ENCODE measurements at places on chromosomes 11 and 22. TPM values are rescaled to one million over a fixed set of nuclear protein-coding genes. Genes with fewer than 3 reads are reported as not detected.

DNA sequence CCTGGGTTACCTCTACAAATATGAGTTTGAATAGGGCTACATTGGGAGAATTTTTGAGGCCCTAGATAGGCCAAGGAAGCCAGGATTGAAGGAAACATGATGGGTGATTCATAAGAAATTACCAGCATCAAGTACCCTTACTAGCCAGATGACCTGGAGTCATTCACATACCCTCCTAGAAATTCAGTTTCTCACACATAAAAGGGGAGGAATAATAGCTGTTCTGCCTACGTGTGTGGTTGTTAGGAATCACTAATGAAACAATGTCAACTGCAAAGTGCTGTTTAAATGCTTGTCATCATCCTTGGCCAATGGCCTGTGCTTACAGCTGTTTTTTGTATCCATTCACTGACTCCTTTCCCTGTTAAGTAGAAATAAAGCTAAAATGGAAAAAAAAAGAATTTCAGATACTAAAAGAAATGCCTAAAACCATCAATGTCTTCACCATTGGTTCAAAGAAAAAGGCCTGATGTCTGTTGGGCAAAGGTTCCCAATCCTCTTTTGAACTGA lies 114.4 kb downstream of the NCAM1 start:
- no peak for DNase-seq

DNA sequence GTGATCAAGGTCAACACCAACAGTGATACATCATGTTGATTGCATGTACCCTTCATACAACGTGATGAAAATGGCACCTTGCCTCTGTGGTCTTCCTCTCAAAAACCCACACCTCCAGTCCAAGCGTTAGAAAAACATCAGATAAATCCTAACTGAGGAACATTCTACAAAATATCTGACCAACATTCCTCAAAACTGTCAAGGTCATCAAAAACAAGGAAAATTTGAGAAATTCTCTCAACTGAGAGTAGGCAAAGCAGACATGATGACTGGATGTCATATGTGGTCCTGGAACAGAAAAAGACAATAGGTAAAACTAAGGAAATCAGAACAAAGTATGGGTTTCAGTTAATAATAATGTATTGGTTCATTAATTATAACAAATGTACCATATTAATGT lies 64.0 kb upstream of the POU2AF1 start:
- DNase-seq = no peak

The BUD13 gene
- 9.3 TPM for total RNA-seq

- DNase-seq = no peak
Measured at GRCh38 chr11:27635567-27636037, 64.7 kb downstream of the BDNF start.

GRCh38 chr11:130269326-130269943 lies 45.3 kb downstream of the ZBTB44 start:
- no peak for DNase-seq

GRCh38 chr11:9861860-9862725 lies 198.2 kb downstream of the SWAP70 start:
- peak; percentile 51 for DNase-seq

The PGR gene
- total RNA-seq = 0.18 TPM

DNA sequence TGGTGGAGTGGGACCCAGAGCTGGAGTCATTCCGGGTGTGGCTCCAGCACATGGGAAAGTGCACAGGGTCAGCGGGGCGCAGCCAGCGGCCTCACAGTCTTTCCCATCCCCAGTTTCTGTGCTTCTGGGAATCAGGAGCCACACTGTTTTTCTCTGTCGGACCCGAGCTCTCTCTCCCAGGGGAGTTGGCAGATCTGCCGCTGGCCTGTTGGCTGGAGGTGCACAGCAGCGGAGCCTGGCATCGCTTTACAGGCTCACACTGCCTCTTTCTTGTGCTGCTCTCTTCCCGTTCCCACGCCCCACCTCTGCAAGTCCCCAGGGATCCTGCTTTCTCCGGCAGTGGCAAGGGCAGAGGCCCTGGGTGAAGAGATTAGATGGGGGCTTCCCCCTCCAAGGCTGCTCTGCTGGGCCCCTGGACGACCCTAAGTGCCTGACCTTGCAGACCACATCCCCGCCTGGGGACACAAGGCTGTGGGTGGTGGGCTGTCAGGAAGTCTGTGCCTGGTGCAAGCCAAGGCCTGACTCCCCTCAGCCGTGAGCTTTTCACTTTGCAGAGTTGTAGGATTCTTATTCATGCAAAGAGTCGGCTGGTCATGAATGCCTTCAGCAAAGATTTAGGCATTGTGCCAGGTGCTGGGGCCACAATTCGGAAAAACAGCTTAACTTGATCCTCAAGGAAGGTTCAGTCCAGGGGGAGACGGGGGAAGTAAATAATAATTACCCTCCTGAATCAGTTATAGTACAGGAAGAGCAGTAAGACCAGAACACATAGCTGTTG lies 116.3 kb downstream of the TIMP3 start:
- DNase-seq = no peak

DNA sequence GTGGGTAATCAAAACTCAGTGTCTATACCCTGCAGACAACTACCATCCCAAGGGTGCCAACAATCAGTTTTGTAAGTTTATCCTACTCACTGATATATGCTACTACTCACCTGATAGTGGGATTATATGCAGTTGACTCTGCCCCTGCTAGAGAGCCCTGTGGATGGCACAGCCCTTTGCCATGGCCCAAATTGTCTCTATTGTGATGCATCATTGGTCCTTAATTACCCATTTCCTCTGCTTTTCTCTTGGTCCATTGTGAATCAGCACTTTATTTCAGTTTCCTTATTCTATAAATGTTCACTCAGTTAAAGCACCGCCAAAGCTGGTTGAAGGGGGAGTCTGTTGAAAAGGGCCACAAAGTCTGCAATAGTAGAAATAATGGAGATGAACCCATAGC lies 42.3 kb downstream of the PLAAT5 start:
- no peak for DNase-seq

- DNase-seq = no peak
Measured at GRCh38 chr22:49373289-49373666, 454.4 kb downstream of the BRD1 start.

GRCh38 chr22:43731988-43732387 lies 80.1 kb downstream of the EFCAB6 start:
- DNase-seq = no peak

DNA sequence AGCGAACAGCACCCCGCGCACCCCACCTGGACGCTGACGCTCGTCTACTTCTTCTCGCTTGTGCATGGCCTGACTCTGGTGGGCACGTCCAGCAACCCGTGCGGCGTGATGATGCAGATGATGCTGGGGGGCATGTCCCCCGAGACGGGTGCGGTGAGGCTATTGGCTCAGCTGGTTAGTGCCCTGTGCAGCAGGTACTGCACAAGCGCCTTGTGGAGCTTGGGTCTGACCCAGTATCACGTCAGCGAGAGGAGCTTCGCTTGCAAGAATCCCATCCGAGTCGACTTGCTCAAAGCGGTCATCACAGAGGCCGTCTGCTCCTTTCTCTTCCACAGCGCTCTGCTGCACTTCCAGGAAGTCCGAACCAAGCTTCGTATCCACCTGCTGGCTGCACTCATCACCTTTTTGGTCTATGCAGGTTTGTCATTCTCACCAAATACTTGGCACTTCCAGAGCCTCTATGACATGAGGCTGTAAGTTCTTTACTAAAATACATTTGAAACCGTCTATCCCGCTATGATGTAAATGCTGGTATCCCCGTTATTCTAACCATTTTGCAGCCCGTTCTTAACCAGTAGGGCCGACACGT lies 535 bp downstream of the AQP11 start:
- peak; percentile 34 for DNase-seq

- DNase-seq = no peak
Measured at GRCh38 chr11:34997952-34998528, 81.6 kb downstream of the PDHX start.

- DNase-seq = no peak
Measured at GRCh38 chr11:60280412-60280811, at the start of gene MS4A4A. Gene MS4A4A, plus strand, starts transcription at chr11:60280666. Its CDS starts 10 bp downstream, at chr11:60280676.

GRCh38 chr11:129785383-129786111 lies 30.1 kb upstream of the TMEM45B start:
- no peak for DNase-seq

DNA sequence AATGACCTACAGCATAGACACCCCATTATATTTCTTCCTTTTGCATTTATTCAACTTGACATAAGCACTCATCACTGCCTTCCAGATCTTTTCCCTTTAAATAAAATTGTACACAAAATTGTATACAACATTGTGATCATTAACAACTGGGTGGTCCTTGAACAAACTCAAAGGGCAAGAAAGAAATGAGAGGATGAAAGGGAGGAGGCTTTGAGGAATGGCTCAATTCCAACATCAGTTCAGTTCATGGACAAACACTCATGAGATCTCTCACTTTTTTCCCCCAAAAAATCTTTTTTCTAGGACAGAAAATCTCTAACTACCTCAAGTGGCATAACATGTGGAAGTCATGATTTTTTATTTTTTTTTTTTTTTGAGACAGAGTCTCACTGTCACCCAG lies 113.7 kb downstream of the PLEKHA7 start:
- no peak for DNase-seq

DNA sequence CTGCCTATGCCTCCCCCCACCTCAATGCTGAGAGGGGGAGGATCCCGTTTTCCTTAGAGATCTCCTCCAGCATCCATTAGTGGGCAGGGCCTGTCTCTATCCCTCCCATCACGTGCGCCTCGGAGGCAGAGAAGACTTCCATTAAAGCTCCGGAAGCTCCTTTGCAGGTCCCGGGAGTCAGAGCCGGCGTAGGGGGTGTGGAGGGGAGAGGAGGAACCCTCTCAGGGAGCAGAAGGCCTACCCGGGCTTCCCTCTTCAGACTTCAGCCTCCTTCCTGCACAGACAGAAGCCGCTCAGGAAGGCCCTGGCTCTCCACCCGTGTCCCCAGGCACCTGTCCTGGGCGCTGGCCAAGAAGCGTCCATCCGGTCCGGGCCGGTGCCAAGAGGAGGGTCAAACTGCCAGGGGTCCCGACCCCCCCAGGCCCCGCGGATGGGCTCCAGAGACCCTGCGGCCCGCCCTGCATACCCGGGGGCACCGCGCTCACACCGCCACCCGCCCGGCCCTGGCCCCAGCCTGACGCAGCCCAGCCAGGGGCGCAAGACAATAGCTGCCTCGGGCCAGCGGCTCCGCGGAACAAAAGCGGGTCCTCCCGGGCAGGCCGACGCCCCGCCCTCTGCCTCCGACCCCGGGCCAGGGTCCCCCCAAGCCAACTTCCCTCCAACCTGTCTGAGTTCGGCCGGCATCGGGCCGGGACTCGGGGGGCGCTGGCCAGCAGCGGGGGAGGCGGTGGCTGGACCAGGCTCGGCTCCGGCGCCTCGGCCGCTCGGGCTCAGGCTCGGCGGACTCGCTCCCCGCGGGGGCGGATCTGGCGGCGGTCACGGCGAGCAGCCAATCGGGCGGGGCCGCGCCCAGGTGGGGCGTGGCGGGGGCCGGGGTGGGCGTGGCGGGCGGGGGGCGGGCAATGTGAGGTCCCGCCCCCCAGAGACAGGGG lies 29.9 kb downstream of the ARVCF start:
- peak; percentile 39 for DNase-seq

- DNase-seq = no peak
Measured at GRCh38 chr22:48871176-48871840, 956.4 kb downstream of the BRD1 start.

The DRD4 gene
- 12.0 TPM for total RNA-seq

The PTS gene
- 61.0 TPM for total RNA-seq

The HTR3B gene
- total RNA-seq = not detected

DNA sequence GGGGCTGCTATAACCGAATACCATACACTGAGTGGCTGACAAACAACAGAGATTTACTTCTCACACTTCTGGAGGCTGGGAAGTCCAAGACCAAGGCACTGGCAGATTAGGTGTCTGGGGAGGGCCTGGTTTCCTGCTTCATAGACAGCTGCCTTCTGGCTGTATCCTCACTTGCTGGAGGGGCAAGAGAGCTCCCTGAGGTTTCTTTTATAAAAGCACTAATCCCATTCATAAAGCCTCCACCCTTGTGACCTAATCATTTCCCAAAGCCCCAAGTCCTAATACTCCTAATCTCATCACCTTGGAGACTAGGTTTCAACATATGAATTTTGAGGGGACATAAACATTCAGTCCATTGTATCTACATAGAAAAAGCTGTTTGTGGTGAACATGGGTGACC lies 131.8 kb downstream of the KIRREL3 start:
- no peak for DNase-seq

The CHCHD10 gene
- 60.9 TPM for total RNA-seq

The ALDH3B2 gene
- total RNA-seq = not detected

- peak; percentile 44 for DNase-seq
Measured at GRCh38 chr22:26847046-26847445, 189.7 kb downstream of the MIAT start.

The DTX4 gene
- total RNA-seq = 16.1 TPM

The LRRC4C gene
- total RNA-seq = 9.0 TPM

GRCh38 chr11:132681971-132682370 lies 850.3 kb downstream of the OPCML start:
- DNase-seq = no peak

DNA sequence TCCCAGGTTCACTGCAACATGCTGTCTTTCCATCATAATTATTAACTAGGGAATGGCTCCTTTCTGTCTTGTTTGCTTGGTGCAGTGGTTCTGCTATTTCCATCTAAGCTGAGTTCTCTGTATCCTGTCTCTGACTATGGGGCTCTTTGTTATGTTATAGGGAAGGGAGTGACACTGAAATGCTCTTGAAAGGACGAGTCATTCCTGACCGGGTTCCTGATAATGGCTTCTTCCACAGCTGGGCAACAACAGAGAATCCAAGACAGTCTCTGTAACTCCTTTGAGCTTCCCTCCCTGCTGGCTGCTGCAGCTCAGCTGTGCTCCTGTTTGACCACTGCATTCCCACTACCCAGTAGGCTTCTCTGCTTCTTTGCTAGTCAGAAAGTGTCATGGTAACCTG lies 24.1 kb downstream of the OR2AT4 start:
- no peak for DNase-seq
